ENCODE measurements at places on chromosomes 11 and 22.

GRCh38 chr11:18540207-18541009 lies 13.7 kb upstream of the TSG101 start:
- DNase-seq = no peak

- DNase-seq = no peak
Measured at GRCh38 chr22:30408388-30409102, 11.7 kb downstream of the SEC14L2 start.

GRCh38 chr11:10122326-10123197 lies 171.5 kb downstream of the SBF2 start:
- no peak for DNase-seq

DNA sequence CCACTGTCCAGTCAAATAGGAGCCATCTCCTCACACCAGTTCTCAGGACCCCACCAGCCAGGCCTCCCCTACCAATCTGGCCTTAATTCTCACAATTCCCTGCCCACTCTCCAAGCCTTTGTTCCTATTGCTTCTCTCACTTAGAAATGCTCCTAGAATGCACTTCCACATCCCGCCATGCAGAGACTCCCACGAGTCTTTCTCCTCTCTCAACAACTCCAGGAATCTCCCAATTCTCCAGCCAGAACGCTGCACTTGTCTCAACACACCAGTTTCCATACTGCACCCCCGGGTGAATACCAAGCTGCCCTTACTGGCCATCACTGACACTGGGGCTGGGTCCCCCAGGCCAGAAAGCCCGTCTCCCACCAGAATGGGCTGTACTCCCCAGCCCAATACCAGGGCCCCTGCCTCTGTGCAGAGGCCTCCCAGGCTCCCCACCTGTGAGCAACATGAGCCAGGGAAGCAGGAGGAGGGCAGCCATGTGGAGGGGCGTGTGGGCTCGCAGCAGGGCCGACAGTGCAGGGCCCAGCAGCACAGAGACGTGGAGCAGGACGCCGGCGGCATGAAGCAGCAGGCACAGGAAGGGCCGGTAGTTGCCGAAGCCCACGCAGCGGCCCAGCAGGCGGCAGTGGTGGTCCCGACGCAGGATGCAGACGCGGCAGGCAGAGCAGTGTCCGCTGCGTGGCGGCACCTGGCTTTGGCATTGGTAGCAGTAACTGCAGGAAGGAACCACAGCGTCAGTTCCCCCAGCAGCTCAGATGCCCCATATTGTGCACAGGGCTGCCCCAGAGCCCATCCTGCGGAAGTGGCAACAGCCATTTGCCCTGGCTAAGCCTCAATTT lies 2.4 kb downstream of the ZDHHC24 start:
- DNase-seq = peak; percentile 73

DNA sequence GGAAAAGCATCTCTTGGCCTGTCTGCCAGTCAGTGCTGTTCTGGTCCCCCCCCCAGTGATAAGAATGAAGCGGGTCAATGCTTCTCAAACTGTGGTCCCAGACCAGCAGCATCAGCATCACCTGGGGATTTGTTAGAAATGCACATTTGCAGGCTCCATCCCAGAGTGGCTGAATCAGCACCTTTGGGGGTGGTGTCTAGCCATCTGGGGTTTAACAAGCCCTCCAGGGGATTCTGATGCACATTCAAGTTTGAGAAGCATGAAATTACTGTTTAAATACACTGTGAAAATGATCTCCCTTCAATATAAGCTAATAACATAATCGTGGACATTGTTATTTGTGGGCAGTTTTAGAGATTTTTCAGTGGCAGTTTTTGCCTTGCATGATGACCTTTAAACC lies 133.5 kb downstream of the MYO18B start:
- DNase-seq = no peak

DNA sequence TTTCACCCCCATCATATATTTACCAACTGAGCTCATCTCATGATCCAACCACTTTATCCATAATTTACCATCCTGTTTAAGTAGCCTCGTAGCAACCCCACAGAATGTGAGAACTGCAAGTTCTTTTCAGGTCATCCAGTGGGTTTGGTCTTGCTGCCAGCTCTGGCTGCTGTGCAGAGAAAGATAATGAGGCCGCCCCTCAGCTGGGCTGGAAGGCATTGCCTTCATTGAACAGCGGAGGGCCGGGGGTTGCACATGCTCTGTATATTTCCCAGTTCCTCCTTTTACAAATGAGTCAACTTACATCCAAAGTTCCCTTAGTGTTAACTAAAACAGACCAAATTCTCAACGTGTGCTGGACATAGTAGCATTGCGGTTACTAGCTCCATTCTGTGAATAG lies 96.7 kb downstream of the SYN3 start:
- DNase-seq = no peak

- no peak for DNase-seq
Measured at GRCh38 chr11:128152796-128153696, 434.3 kb downstream of the ETS1 start.

- no peak for DNase-seq
Measured at GRCh38 chr11:105781807-105782206, 171.9 kb downstream of the GRIA4 start.

DNA sequence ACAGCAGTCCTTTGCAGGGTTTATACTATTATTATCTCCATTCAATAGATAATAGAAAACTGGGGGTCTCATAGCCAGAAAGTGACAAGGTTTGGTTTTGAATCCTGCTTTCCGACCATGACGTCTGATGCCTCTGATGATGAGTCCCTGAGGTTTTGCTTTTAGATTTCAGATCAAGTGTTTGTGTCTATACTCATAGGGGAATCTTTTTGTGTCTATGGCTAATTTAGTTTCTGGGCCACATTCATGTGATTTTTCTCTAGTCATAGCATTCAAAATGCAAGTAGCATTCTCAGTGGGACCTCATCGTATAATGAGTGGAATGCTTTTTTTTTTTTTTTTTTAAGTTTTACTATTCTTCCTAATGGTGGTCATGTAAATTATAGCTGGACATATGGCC lies 72.9 kb downstream of the TNRC6B start:
- peak; percentile 58 for DNase-seq

- DNase-seq = peak; percentile 20
Measured at GRCh38 chr11:120511820-120512738, 531 bp downstream of the GRIK4 start.

GRCh38 chr11:11931461-11932055 lies 76.9 kb downstream of the DKK3 start:
- DNase-seq = no peak
